Retinal pigment epithelial cell (primary cell): ENCODE measurements at places on chromosomes 3 and 15.

DNA sequence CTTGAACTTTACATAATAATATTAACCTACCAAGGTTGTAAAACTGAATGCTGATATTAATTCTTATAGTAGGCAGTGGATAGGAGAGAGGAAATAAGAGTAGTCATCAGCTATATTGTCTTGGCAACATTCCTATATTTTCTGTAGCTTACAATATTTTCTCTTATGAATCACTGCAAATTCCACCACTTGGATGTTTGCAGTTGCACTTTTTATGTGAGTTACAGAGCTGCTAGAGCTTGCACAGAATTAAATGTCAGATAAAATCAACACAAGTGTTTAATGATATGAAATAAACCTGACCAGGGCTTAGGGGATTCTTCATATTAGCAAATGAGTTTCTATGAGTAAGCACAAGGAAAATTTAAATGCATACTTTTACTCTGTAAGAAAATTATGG, 1710.1 kb downstream of the SI start:
- peak; percentile 92 for DNase-seq

DNA sequence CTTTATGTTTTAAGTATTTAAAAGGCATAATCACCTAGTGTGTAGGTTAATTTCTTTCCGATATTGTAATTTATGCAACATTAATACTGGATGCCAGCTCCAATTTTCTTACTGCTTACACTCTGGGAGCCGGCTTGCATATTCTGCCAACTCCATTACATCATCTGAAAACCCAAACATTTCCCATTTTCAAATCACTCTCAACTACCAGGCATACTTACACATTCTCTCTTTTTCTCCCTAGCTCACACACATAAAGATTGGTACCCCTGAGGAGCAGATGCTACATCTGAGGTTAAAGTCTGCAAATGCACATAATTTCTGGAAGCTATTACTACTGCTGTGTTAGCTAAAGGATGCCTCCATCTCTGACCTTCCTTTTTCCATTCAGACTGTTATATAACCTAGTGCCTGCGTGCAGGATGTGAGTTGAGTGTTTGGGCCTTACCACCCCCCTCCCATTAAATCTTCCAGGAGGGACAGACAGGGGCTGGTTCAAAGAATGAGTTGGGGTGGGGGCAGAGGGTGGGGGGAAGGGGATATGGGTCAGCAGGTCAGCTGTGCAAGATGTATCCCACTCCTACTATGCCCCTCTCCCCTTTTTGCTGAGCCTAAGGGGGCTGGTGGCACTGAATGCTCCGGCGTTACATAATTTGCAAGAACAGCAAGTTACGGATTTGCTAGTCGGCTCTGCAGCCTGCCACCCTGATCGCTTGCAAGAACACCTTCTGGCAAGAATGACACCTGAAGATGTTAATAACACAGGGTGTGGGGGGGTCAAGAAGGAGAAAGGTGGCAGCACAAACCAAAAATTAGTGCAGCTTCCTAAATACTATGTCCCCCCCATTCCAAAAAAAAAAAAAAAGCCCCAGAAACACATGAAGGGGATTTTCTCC, 2.5 kb downstream of the RORA start:
- DNase-seq = no peak

DNA sequence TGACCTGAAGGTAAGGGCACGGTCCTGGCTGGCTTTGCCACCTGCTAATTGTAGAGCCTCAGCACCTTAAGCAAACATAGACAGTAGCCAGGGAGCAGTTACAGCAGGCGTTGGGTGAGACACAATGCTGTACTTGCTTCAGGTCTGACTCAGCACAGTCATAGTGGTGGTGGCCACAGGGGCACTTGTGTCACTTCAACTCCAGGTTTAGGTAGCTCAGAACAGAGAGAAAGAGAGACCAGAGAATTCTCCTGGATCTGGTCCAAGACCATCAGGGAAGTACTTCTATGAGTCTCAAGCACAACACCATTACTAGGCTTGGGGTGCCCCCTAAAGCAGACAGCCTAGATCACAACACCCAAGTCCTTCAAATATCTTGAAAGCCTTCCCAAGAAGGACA, 204.4 kb downstream of the OTOL1 start:
- DNase-seq = no peak

GRCh38 chr15:66623801-66624453, 58.1 kb upstream of the LCTL start:
- no peak for DNase-seq

- no peak for DNase-seq
Measured at GRCh38 chr3:69378112-69378802, 7.6 kb downstream of the FRMD4B start.

DNA sequence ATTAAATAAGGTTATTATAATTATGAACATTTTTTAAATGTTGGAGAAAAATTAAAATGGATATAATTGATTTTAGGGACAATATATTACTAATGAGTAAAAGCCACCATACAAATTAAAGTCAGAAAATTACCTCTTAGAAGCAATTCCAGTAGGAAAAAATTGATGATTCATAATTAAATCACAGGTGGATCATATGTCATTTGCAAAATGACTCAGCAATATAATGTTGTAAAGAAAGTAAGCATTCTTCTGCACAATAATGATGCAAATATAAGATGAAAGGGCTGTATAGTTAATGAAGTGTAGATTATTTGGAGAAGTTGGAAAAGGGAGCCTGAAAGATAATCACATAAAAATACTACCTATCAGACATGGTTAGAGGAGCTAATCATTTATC, 25.8 kb downstream of the ZPLD1 start:
- DNase-seq = no peak

- DNase-seq = no peak
Measured at GRCh38 chr15:101120473-101120872, 131.4 kb downstream of the CHSY1 start.

DNA sequence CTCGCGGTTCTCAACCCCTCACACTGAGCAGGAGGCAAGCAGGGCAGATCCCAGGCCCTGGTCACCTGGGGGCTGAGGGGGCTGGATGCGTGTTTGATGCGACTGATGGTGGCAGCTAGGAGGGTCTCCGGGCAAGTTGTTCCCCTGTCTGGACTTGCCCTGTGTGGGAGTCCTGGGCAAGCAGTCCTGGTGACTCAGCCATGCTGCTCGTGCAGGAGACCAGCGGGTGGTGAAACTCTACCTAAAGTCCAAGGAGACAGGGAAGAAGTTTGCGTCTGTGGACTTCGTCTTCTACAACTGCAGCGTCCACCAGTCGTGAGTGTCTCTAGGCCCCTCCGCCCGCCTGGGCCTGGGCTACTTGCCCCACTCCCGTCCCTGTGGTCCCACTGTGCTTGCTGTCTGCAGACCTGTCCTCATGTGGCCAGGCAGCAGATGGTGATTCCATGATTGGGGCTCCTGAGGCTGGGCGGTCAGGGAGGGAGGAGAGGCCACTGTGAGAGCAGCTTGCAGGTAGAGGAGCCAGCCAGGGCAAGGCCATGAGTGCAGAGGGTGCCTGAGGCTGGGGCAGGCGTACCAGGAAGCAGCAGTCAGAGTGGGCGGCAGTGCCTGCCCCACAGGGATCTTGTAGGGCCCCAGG, 23.1 kb downstream of the PLXNA1 start:
- no peak for DNase-seq

DNA sequence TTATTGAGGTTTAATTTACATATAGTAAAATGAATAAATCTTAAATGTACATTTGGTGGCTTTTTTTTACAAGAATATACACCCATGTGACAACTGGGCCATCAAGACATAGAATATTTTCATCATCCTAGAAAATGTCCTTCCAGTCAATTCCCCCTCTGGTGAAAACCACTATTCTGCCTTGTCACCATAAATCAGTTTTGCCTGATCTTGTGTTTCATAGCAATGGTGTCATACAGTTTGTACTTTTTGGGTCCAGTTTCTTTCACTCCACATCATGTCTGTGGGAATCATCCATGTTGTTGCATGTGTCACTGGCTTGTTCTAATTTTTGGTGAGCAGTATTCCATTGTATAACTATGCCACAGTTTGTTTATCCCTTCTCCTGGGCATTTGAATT, 133.1 kb downstream of the PDCD6IP start:
- DNase-seq = no peak

DNA sequence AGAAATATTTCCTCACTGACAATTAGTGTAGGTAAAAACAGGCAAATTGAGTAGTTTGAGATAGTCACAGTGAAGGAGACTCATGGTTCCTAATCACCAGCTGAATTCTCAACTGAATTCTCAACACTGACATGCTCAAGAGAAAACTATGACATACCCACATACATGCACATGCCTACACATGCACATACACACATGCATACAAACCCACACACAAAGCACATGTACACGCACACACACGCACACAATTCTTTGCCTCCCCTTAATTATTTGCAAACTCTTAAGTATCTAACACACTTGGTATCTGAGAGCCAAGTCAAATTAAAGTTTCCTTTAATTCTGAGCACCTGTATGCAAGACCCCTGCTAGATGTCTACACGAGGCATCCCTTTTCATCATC, 111.8 kb downstream of the GABRB3 start:
- DNase-seq = no peak

DNA sequence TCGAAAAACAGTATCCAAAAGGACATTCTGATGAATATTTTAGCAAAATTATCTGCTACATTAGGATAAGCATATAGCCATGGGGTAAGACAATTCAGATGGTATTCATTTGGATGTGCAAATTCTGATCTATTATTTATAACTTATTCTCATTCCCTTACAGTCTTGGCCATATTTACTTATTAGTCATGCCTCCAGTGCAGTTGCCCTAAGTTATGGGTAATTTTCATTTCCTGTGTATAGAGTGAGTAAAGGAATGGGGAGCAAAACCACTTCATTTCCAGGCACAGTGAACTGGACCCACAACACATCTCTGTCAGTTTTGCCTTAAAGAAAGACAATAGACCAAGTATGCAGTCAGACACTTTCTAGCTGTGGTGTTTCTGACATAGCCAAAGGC, 134.3 kb downstream of the POLQ start:
- no peak for DNase-seq

DNA sequence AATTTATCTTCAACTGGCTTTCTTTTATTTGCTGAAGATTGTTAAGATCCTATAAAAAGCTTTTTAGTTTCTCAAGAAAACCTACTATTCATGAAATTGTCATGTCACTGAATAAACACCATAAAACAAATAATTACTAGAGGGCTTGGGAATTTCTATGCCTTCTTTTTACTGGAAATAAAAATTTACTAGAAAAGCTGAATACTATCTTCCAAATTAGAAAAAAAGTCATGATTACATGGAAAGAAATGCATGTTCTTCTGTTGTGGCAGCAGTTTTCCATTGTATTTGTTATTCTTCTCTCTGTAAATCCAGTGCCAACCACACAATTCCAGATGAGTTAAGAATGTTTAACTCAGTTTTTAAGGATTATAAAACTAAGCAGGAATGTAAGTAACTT, 153.8 kb downstream of the RAP2B start:
- no peak for DNase-seq

DNA sequence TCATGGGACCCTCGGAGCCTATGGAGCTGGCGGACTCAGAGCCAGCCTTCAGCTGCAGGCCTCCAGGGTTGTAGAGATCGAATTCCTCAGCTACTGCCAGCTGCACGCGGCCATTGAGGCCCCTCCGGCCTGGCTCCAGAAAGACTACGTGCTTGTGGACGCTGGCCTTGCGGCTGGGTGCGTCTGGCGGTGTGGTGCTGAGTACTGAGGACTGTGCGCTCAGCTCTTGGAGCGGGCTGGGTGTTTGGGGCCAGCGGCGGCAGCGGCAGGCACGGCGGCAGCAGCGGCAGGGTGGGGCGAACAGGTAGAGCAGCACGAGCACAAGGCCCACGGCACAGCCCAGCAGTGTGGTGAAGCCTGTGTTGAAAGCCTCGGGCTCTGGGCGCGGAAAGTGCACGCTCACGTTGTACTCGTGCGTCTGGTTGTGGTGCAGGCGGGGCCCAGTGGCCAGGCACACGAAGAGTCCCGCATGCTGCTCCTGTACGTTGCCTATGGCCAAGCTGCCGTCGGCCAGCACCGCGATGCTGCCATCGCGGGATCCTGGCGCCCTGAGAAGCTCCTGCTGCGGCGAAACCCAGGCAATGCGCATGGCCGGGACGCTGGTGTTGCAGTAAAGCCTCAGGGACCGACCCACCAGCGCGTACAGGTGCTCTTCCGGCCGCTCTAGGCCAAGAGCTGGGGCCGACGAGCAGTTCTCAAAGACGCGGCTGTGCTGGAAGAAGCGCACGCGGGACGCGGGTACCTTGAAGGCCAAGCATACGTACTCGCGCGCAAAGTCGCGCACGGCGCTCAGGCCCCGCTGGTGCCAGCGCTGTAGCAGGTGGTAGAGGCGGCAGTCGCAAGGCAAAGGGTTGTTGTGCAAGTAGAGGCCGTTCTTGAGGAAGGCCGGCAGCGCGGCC, 1.3 kb downstream of the AMIGO3 start:
- DNase-seq = no peak

- no peak for DNase-seq
Measured at GRCh38 chr15:71218272-71218805, 103.1 kb downstream of the THSD4 start.

GRCh38 chr3:123313889-123314288, 112.1 kb downstream of the SEC22A start:
- no peak for DNase-seq

DNA sequence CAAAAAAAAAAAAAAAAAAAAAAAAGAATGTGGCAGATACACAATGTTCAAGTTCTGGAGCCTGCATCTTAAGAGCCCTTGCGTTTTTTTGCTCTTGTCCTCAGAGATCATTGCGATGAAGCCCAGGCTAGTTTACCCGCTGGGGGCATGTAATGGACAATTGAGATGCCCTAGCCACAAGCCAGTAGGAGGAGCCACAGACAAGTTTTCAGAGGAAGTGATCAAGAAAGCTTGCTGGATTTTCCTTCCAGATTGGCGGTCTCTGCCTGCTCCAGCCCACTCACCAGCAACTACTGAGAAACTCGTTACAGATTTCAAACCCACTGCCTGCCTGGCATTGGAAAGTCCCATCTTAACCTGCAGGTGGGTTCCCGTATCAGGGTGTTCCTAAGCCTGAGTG, 192.1 kb upstream of the EOMES start:
- no peak for DNase-seq

- no peak for DNase-seq
Measured at GRCh38 chr3:132726341-132726823, 4.2 kb upstream of the NPHP3 start.

- no peak for DNase-seq
Measured at GRCh38 chr3:186110975-186111974, 2.4 kb upstream of the ETV5 start.

DNA sequence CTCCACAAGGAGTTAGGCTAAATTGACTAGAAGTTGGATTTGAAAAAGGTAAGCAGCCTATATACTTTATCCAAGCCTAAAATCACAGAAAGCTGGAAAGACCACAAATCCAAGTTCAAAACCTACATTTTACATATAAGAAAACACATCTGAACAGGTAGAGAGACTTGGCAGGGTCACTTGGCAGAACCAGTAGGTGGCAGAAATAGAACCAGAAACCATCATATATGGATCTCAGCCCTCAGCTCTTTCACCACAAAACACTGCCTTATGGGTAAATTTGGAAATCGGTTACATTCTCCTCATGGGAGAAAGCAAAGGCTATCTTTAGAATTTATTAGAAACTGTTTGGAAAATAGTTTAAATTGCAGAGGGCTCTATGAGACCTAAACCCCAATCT, 44.2 kb downstream of the MKRN2 start:
- no peak for DNase-seq
